Renal cortex interstitium (tissue), 15 donors: ENCODE measurements at places on chromosomes 16 and 17. TPM values are rescaled to one million over a fixed set of nuclear protein-coding genes. Genes with fewer than 3 reads are reported as not detected.

Gene RASD1
- 0.59 TPM for polyA plus RNA-seq

Gene ADGRG1
- polyA plus RNA-seq, result 93.6 TPM

Gene TPSD1
- polyA plus RNA-seq, result not detected

Gene CDH5
- 55.8 TPM for polyA plus RNA-seq

Gene RAB26
- polyA plus RNA-seq, result 3.4 TPM

Gene NLK
- 53.9 TPM for polyA plus RNA-seq

Gene MT4
- polyA plus RNA-seq, result not detected

Gene CAMKK1
- polyA plus RNA-seq, result 5.7 TPM

Gene RRAD
- 4.1 TPM for polyA plus RNA-seq

Gene NXPH3
- polyA plus RNA-seq, result 1.2 TPM

DNA sequence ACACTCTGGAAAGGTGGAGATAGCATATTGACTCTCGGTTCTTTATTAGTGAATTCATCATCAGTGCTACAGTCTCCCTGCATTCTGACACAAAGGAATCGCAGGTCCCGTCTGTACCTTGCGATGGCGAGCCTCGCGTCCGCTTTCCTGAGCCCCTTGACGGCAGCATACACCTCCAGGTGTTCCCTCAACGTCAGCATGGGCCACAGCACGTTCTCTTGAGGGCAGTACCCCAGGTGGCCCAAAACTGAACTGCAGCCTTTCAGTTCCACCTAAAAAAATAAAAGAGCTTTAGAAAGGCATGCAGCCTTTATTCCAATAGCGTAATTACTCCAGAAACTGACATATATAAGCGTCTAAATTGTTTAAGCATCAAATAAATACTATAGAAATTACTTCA lies 24.2 kb upstream of the ABCA9 start:
- no peak for DNase-seq

DNA sequence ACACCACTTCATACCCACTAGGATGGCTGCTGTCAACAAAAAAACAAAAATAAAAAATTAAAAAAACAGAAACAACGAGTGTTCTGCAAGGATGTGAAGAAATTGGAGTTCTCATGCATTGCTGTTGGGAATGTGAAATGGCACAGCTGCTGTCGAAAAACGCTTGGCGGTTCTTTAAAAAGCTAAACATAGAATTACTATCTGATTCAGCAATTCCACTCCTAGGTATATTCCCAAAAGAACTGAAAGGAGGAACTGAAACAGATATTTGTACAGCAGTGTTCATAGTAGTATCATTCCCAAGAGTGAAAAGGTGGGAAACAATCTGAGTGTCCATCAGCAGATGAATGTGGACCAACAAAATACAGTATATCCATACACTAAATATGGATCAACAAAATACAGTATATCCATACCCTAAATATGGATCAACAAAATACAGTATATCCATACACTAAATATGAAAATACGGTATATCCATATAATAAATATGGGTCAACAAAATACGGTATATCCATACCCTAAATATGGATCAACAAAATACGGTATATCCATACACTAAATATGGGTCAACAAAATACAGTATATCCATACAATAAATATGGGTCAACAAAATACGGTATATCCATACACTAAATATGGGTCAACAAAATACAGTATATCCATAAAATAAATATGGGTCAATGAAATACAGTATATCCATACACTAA lies 8.7 kb downstream of the METTL16 start:
- DNase-seq, result no peak

DNA sequence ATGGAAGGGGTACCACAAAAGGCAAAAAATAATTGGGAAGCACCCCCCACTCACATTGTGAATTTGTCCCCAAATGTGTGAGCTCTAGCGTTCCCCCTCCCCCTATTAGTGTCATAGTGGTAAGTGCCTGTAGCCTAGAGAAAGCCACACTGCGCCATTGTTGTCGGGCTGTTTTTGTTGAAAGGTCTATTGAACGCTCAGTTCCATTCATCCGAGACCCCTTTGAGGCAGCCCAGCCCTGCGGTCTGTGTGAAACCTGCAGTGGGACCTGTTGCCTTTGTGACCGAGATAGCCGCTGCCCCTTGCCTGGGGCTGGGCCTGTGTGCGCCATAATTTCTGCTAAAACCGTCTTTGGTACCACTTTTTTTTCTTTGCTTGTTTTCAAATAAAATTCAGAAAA lies 3.0 kb downstream of the JPT2 start:
- no peak for DNase-seq

DNA sequence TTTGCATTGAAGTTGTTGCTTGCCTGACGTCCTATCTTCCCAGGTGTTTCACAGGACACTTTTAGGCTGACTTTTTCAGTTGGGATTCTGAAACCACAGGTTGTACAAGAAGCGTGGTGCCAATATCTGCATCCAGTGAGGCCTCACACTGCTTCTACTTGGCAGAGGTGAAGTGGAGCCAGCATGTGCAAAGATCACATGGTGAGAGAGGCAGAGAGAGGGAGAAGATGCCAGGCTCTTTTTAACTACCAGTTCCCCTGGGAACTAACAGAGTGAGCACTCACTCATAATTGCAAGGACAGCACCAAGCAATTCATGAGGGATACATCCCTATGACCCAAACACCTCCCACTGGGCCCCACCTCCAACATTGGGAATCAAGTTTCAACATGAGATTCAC lies 5.8 kb upstream of the ABCA6 start:
- no peak for DNase-seq

GRCh38 chr17:78317794-78318400 lies 42.0 kb downstream of the SOCS3 start:
- no peak for DNase-seq

GRCh38 chr17:72826602-72827001 lies 265.9 kb downstream of the SLC39A11 start:
- no peak for DNase-seq

GRCh38 chr17:60006160-60006559 lies 41.6 kb upstream of the RNFT1 start:
- no peak for DNase-seq

- no peak for DNase-seq
These were observed 60.9 kb upstream of the TNRC6A start for GRCh38 chr16:24668481-24669061.

- DNase-seq, result no peak
These were observed 4.7 kb upstream of the ZNF423 start for GRCh38 chr16:49860593-49860992.

GRCh38 chr17:82095777-82096708 lies 2.0 kb downstream of the FASN start:
- no peak for DNase-seq

DNA sequence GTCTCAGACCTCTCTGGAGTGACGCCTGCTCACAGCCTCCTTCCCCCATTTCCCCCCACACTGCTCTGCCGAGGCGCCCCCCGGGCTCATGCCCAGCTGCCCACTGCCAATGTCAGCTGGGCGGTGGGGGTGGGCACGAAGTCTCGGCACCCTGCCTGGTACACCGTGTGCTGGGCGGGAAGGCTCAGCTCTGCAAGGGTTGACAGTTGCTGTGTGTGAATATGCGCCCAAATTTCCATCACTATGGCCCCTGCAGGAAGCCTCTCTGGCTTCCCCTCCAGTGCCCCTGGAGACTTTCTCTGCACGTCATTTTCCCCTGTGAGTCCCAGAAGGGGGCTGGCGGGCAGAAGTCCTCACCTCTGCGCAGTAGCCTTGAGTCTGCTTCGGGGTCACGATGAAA lies 11.6 kb upstream of the CAMKK1 start:
- DNase-seq, result no peak

DNA sequence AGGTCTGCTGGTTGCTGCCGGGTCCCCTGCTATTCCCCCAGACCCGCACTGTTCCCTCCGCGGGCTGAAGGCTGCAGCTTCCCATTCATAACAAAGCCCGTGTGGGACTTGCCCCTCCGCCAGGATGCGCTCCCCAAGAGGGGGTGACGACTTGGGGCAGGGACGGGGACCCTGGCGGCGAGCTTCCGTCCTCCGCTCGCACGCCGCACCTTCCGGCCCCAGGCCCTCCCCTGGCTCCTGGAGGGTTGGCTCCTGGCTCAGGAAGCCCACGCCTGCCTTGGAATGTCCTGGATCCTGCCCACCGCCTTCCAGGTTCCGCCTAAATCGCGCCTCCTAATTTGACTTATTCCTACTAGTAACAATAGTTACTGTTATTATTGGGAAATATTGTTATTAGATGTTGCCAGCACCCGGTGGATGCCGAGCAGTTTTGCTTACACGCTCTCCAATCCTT lies 1.1 kb upstream of the TFAP4 start:
- no peak for DNase-seq

DNA sequence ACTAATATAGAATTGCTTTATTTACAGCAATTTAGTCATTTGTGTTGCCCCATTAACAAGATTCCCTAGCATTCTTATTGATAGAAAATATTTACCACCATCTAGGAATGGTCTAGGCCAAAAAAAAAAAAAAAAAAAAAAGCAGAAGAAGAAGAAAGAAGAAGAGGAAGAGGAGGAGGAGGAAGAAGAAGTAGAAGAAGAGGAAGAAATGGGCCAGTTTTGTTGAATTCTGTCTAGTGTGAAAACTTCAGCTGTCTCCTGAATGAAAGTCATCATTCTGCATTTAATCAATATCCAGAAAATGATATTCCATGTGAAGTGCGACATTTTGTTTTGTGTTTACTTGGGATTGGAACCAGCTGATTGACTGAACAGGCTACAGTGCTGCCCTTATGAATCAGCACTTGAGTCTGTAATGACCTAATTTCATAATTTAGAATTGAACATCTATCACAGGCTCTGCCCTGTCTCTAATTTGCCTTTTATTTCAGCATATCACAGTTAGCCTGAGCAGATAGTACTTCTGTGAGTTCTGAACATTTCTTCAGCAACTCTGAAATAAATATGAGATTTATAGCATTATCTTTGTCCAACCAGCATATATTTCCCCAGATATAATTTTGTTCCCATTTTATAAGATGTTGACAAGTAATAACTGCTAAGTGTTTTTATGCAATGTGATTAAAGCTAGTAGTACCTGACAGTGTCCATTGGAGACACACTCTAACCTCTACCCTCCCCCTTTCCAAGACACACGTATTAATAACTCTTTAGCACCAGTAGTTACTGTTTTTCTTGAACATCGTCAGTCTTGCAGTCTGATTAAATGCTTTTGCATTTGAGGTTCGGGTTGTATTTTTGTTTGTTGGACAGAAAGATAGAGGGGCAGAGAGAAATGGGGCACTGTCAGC lies 5.9 kb downstream of the ANKFN1 start:
- DNase-seq, result no peak

DNA sequence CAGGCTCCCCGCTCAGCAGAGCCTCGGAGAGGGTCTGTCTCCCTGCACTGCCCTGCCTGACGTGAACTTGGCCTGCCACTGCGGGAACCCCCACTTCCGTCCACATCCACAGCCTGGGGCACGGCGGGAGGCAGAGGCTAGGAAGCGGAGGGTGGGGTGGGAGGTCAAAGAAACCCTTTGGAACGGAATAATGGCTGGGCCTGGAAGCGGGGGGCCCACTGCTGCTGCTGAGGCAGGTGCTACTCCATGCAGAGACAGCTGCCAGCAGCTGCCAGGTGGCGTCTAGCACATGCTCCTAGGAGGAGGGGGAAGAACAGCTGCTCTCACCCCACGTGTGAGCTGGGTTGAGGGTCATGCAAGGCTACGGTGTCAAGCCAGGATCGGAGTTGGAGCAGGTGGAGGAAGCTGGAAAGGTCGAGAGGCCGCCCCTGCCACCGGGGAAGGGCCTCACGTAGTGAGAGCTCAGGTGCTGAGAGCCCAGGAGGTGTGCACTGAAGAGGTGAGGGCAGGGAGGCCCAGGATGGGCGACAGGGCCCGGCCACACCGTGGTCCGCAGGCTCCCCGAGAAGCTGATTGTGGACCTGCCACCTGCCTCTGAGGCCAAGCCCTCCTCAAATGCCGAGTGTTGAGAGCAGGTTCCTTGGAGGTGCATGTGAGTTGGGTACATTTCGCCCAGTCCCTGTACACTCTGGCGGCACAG lies 9.8 kb downstream of the FSCN2 start:
- DNase-seq, result no peak

DNA sequence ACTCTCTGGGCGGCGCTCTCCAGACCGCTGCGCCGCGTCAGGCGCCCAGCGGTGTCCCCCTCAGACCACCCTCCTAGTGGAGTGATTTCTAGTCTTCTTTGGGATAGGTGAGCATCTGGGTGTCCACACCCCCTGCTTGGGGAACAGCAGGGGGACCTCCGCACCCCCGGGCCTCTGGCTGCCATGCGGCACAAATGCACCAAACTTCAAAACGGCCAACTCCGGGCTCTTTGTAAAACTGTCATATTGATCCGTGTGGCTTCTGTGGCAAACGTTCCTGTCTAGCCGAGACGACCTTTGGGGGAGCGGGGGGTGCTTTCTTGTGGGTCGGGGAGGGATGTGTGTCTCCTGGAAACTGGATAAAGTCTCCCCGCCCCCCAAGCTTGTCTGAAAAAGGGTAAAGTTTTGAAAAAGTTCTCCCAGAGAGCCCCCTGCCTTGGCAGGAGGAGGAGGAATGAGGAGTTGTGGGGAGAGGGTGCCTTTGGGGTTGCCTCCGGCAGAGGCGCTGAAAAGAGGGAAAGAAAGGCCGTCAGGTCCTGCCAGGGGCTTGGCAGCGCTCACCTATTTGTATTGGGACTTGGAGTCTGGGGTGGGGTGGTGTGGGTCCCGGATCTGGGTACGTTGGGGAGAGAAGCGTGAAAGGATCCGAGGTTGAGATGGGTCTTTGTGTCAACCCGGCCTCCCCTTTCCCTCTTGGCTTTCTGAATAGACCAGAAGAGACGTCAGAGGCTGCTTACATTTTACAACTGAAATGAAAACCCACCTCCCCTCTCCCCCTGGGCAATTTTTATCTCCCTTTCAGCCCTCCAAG lies 2.2 kb upstream of the CHD3 start:
- peak; percentile 39 for DNase-seq

DNA sequence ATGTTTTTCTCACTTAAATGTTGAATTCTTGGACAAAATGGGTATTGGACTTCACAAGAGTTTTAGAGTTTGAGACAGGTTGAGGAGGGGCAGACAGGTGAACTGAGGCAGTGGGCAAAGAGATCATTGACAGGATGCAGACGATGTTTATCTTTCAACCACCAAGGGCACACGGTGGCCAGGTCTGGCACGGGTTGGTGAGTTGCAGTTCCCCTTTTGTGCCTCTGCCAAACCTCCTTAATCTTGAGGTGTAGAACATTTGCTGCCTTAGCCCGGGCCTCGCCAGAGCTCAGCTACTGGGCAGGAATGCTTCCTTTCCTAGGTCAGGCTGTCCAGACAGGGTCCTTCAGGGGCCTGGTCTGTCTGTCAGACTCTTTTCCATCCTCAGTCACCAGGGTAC lies 567.4 kb upstream of the SOX9 start:
- no peak for DNase-seq

DNA sequence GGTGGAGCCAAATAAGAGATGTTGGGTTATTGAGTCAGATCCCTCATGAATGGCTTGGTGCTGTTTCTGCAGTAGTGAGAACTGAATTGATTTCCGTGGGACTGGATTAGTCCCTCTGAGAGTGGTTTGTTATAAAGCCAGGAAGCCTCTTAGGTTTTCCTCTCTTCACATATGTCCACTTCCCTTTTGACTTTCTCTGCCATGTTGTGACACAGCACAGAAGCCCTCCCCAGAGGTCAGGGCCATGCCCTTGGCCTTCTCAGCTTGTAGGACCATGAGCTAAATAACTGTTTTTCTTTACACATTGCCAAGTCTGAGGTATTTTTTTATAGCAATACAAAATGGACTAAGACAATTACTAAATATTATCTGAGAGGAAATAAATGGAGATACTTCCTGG lies 10.3 kb upstream of the HAPSTR1 start:
- no peak for DNase-seq

- no peak for DNase-seq
These were observed 11.2 kb upstream of the CEP20 start for GRCh38 chr16:15899538-15900100.
